ENCODE measurements at places on chromosomes 4 and X.

DNA sequence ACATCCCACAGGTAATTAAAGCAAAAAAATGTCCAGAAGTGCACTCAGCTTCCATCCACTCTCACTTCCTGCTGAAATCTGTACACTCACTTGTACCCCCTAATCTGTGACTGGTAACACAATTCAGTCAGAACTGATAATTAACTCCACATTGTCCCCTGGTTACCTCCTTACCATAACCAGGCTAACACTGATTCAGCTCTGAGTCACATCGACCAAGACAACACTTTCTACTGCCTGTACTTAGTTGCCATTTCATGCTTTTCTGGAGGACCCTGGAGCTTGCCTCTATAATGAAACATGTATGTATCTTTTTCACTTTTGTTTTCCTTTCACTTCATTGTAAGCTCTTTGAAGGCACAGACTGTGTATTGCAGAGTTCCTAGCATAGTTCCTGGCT, 130.9 kb upstream of the GABRG1 start:
- no peak for DNase-seq

DNA sequence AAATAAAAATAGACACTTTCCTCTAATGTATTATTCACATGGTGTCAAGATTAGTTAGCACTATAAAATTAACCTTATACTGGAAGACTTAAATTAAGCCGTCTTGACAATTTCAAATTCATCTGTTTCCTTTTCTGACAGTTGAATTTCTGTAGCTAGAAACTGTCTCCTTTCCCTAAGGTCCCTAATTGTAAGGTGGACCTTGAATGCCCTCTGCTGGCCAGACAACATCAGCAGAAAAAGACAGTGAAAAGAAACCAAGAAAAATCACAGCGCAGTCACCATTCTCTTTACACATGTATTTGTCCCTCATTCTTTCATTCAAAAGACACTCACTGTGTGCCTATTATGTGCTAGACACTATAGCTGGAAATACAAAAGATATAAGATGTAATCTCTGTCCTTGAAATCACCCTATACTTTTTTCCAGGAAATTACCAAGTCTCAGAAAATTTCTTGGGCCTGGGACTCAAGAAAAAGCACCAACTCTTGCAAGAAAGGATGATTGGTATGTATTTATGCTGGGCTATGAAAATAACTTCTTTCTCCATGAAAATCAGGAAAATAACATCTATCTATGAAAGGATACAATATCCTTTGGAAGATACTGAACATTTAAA, 32.7 kb upstream of the AMBN start:
- DNase-seq = peak; percentile 62

GRCh38 chr4:117941611-117942010, 92.7 kb upstream of the NDST3 start:
- DNase-seq = no peak

DNA sequence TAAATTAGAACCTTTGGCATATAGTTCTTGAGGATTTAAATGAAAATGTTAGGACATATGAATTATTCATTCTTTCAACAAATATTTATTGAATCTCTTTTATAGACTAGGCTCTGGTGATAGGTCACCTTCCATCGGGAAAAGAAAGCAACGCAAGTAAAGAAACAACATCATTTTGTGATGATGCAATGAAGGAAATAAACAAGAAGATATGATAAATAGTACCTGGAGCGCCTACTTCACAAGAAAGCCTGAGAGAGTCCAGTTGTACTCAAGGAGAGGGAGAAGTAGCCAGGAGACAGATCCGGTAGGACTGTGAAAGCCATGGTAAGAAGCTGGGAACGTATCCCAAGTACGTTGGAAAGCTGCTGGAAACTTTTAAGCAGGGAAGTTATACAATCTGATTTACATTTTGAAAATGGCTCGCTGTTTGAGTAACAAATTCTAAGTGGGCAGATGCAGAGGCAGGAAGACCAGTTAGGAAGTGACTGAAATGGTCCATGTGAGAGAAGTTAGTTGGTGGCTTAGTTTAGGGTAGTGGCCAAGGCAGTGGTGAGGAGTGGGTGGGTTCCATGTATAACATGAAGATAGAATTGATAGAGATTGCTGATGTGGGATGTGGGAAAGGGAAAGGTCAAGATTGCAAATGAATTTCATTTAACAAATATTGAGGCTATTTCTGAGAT, 17.7 kb upstream of the CPE start:
- no peak for DNase-seq

DNA sequence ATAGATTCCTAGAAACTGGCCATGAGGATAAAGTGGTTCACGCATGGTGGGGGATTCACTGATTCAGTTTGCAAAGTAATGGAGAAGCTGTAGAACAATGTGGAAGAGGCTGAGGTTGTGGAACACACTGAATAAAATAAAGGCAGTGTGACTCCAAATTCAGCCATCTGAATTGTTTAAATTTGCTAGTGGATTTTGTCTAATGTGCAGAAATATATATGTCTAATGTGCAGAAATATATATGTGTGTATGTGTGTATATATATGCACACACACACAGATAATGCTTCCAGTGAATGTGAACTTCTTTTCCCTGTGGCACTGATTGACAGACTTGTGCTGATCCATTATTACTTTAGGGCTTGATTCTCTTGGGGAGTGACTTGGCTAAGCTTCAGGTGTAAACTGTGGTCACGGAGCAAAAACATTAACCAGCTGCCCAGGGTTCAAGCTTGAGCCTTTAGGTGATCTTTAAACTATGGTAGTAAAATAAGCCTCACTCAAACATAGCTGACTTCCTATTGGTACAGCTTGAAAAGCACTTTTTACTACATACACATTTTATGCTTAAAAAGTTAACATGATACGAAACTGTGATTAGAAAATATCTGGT, 3.5 kb downstream of the STBD1 start:
- DNase-seq = no peak

GRCh38 chr4:161792991-161793390, 370.8 kb downstream of the FSTL5 start:
- no peak for DNase-seq

GRCh38 chrX:124426288-124427169, 80.2 kb downstream of the SH2D1A start:
- DNase-seq = no peak

GRCh38 chrX:69034451-69034850, 130.8 kb downstream of the PJA1 start:
- peak; percentile 42 for DNase-seq

GRCh38 chr4:88467392-88467791, 10.5 kb downstream of the HERC5 start:
- no peak for DNase-seq

DNA sequence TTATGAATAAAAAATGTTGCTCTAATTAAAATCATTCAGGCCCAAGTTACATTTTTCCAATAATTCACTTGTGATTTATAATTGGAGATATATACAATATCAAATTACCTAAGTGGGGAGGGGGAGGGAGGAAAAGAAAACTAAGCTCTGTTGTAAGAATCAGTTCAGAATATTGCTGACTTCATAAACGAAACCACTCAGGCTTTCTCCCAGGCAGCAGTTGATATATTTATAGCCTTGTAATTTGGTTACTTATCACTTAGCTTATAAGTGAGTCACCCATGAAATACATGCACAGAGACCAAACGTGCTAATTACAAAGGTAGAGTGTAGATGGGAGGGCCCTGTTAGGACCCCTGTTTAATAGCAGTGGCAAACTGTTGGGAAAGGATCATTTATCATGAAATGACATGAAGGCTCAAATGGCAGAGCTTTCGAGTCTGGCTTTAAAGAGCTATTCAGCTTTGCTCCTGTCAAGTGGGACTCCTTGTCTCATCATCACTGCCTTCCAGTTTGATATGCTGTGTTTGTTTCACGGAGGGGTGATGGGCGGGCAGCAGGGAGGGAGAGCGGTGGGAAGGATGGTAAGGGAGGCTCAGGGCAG, 105.6 kb upstream of the PGRMC2 start:
- DNase-seq = no peak

DNA sequence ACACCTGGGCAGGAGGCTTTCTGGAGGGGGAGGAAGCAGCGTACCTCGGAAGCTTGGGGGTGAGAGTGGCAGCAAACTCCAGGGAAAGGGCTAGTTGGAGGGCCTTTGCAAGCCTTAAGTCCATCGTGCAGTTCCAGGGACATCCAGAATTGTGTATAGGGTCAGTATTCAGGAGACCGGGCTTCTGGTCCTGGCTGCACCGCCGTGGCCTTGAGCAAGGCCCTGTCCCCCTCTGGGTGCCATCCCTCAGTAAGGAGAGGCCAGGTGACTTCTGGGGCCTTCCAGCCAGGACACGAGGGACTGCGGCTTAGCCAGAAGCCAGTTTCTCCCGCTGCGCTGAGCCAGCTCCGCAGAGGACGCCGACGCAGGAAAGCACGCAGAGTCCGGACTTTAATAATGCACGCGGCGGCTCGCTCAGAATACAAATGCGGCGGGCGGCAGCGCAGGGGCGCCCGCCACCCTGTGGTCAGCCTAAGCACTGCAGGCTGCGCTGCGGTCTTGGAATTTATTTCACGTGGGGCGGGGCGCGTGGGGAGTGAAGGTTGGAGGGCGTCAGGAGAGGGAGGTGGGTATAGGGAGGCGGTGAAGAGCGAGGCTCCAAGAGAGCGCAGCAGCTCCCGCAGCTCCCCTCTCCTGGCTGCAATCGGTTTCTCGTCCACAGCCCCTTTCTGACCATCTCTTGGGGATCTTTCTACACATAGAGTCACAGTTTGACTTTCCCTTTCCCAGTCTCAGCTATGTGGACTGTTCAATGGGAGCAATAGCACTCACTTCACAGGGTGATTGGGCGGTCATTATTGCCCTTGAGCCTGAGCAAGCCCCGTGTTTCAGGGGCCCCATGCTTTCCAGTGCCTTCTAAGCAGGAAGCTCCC, 94.1 kb upstream of the GPR50 start:
- DNase-seq = peak; percentile 66

DNA sequence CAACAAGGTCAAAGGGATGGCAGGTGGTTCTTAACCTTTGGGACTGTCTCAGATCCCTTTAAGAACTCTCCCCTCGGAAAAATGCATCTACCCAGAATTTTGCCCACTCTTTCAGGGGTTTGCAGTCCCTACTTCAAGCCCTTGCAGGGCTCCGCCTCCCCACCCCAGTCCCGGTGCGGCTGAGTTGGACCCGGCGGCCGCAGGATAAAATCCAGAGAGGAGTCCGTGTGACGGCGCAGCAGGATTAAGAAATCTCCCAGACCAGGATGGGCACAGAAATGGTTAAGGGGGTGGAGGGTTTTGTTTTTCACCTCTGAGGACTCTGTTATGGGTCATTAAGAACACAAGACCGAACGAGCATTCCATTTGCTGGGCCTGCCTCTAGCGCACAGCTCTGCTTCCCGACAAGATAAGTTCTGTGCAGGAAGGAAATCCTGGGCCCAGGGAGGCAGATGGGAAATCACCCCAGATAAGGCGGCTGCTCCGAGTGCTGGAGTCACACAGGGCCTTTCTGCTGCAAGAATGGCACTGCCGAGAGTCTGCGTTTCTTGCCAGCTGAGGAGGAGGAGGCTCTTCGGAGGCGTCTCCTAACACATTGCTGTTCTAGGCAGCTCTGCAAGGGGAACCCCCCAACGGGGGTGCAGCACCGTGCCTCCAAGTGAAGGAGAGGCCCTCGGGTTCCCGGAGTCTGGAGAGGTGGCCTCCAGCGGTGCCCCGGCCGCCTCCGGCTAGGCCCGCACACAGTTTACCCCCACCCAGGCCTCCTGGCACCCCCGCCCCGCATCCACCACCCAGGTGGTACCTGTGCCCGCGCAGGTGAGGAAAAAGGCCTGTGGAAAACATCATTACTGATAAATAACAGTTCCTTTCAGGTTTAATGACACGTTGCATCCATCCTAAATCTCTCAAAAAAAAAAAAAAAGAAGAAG, 277.6 kb downstream of the BCOR start:
- no peak for DNase-seq

GRCh38 chr4:11625211-11625610, 196.5 kb upstream of the HS3ST1 start:
- DNase-seq = peak; percentile 23

- no peak for DNase-seq
Observed at GRCh38 chrX:123219916-123220315, 35.8 kb downstream of the GRIA3 start.

DNA sequence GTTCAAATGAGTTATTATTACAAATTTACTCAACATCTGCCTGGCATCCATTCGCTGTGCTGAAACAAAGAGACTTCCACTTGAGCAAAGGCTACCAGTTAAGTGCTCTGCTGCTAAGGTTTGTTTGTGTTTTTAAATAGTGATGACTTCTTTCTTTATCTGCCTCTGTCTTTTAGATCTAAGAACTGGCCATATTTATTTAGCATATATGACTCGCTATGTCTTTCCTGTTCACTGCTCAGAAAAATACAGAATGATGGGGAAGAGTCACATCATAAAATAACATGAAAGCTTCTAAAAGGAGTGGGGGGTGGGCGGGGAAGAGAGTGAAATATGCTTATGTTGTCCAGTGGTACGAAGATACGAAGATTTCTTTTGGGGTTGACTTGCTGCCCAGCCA, 322.2 kb downstream of the GPAT3 start:
- DNase-seq = no peak

DNA sequence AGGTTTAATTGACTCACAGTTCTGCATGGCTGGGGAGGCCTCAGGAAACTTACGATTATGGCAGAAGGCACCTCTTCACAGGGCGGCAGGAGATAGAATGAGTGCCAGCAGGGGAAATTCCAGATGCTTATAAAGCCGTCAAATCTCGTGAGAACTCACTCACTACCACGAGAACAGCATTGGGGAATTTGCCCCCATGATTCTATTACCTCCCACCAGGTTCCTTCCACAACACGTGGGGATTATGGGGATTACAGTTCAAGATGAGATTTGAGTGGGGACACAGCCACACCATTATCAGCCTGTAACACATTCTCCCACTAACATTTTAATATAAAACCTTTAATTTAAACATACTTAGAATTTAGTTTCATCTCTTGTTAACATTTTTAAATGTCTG, 144.7 kb upstream of the SMIM10 start:
- no peak for DNase-seq

GRCh38 chr4:15197005-15197404, 194.7 kb downstream of the CPEB2 start:
- no peak for DNase-seq

- DNase-seq = no peak
Observed at GRCh38 chr4:144634978-144635747, 10.8 kb upstream of the HHIP start.

DNA sequence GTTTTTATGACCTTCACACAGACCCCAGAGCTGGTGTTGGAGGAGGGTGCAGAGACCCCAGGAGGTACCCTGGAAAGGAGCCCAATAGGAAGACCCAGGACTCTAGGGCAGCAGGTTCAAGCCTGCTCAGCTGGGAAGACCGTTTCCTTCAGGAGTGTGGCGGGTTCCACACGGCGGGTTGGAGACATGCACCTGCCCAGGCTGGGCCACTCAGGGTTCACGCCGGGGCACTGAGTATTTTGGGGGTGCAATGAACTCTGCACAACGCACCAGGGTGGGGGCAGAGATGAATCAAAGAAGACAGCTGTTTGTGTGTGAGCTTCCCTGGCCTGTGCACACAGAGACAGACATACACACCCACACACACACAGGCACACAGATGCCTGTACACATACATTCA, 52.5 kb upstream of the PPP2R3B start:
- DNase-seq = no peak

GRCh38 chr4:182717788-182718583, 199.2 kb downstream of the DCTD start:
- no peak for DNase-seq

GRCh38 chr4:111494471-111494870, 650.8 kb upstream of the FAM241A start:
- DNase-seq = no peak
